Caco-2 (cell line): ENCODE measurements at places on chromosomes 12 and 14.

- DNase-seq, result peak; percentile 16
Observed at GRCh38 chr14:95313707-95314106, 6.0 kb downstream of the CLMN start.

DNA sequence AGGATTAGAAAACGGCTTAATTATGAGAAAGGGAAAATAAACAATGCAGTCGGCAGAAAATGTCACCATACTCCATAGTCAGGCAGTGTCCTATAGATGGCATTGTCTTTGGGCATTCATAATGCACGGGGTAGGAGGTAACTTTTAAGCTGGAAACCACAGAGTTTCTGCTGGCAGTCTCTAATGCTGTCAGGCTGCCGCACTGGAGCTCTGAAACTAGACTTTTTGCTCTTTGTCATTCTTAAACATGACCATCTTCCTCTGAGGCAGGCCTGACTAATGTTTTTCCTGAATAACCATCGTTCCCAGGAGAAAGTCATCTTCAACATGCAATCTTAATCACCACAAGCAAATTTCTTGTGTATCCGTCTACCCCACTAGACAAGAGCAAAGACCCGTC is 108.8 kb downstream of the ETNK1 start:
- no peak for DNase-seq

DNA sequence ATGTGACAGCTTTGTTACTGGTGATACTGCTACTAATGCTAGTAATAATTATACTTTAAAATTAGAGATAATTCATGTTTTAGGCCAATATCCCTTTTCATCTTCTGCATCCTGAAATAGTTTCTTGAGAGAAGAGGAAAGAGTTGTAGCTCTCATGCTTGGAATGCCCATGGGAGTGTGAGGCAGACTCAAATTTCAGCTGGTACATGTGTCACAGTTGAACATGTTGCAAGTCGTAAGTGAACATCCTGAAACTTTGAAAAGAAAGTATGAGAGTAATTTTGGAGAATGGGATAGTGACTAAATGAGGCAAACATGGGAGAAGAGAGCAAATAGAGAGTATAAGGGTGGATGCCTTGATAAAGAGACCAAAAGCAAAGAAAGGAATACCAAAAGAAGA is 168.0 kb downstream of the TMTC3 start:
- DNase-seq, result no peak

- DNase-seq, result no peak
Observed at GRCh38 chr12:82090165-82090564, 268.0 kb downstream of the CCDC59 start.

- DNase-seq, result no peak
Observed at GRCh38 chr12:30515351-30515750, 180.3 kb downstream of the IPO8 start.

DNA sequence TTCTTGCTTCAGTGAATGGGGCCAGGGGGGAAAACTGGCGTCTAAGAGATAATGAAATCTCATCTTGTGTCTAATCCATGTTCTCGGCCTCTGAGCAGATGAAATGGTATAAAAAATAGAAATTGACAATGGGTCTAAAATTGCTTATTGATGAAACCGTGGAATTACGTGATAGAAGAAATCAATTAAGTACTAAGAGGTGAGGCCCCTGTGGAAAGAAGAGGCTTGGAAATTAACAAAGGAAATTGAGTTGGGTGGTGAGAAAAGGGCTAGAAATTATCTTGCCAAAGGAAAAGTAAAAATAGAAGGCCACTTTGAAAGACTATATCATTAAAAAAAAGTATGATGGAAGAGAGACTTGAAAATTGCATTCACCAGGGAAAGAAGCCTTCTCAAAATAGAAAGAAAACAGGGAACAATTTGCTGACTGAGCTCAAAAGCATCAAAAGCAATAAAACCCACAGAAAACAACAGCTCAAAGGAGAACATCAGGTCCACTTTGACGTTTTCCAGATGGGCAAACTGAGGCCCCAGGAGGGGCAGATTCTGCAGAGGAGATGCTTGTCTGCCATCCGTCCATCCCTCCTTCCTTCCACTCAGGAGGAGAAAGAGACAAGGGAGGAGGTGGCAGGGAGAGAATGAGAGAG is 226.1 kb upstream of the RTL1 start:
- DNase-seq, result no peak

GRCh38 chr12:8123124-8123912 is at the start of gene CLEC4A:
TSS of gene CLEC4A (plus strand) at chr12:8123617. CDS start at chr12:8123879, 262 bp downstream.
- no peak for DNase-seq

DNA sequence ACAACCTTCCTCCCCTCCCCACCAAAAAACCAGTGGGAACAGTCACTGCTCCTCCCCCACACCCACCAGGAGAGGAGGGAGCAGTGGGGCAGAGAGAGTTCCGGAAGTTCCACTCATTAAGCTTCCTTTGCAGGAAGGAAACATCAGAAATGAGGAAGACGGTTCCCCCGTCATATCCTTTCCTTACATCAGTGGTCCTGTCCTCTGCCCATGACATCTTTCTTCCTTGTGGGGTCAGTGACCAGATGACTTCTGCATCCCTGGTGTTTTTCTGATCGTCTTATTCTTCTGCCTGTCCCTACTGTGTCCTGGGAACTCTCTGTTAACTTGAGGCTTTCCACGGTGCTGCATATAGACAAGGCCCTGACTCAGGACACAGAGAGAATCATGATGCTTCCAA is 40.8 kb upstream of the SPTLC2 start:
- no peak for DNase-seq

- DNase-seq, result no peak
Observed at GRCh38 chr12:119649202-119649808, 18.6 kb upstream of the PRKAB1 start.

- DNase-seq, result peak; percentile 30
Observed at GRCh38 chr12:7102582-7102981, 6.4 kb downstream of the C1RL start.

DNA sequence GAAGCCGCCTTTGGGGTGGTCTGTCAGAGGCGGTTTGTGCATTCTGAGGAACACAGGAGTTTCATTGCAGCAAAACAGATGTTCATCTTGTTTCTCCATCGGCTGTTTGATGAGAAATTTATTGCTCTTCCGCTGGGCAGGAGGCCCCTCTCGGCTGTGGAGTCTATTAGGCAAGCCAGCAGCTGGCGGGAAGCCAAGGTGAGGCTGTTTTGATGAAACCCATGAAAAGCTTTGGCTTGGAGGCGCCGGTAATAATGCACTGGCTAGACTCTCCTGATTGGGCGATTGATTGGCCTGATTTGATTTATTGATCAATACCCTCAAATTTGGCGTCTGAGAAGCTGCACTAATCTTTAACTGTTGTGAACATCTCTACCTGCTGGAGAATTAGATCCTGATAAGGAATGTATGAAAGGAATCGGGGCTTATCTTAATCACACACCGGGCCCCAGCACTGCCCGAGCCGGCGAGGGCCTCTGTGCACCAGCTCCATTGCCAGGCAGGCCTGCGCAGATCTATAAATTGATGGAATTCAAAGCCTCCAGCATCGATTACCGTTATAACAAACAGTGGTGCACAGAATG is 187.7 kb downstream of the PHETA1 start:
- DNase-seq, result no peak

DNA sequence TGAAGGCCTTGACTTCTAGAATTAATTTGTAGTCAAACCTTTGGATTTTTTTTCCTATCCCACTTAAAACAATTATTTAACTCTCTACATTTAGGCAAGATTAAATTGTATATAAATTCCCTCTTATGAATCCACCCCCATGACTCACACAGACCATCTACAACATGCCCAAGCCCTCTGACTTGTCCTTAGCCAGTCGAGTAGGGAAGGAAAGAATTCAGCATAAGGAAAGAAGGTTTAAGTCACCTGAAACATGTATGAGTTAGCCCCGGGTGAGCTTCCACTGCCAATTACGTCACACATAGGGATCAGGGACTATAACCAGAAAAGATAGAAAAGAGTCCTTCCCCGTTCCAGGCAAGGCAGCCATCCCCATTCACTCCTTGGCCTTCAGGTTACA is 14.9 kb upstream of the RESF1 start:
- no peak for DNase-seq

DNA sequence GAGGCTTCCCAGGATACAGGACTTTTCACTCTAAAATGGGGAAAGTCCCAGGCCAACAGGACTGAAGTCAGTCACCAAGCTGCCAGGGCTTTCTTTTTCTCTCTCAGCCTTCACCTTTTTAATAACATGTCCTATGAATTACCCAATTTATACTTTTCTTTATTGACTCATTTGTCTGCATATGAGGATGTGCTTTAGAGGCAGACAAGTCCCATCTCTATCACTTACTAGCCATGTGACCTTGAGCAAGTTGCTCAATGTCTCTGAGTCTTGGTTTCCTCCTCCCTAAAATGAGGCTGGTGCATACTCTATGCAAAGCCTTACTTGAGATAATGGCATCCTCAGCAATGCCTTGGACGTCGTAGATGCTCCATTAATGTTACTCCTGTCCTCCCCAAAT is 98.1 kb upstream of the TMPO start:
- DNase-seq, result no peak

- peak; percentile 31 for DNase-seq
Observed at GRCh38 chr12:90858252-90858651, 96.7 kb downstream of the CCER1 start.

GRCh38 chr12:63348556-63348955 is 197.6 kb upstream of the AVPR1A start:
- no peak for DNase-seq

DNA sequence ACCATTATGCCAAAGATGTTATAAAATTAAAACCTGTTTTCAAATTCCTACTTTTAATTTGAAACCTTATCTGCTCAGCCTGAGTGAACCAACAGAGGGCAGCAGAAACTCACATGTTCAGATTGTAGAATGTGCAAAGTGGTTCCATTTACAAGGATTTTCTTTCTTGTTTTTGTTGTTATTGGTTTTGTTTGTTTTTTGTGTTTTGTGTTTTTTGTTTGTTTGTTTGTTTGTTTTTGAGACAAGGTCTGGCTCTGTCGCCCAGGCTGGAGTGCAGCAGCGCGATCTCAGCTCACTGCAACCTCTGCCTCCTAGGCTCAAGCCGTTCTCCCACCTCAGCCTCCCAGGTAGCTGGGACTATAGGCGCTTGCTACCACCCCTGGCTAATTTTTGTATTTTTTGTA is 22.8 kb upstream of the GARIN2 start:
- peak; percentile 56 for DNase-seq

GRCh38 chr12:103964805-103965204 is 867 bp upstream of the TDG start:
- DNase-seq, result no peak

DNA sequence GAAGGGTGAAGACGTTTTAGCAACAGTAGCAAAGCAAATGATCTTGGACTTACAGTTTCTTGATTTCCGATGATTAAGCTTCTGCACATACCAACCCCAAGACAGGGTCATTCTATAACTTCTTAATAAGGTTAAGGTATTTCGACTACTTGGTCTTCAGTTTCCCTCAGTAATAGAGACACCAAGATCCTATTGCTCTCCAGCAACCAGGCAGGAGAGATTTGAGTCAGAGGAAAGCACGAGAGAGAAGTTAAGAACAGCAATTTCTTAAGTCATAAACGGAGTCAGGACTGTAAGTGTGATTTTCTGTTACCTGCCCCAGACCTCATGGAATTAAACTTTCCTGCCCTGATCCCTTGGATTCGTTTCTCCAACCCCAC is 215.6 kb downstream of the TTC8 start:
- no peak for DNase-seq

DNA sequence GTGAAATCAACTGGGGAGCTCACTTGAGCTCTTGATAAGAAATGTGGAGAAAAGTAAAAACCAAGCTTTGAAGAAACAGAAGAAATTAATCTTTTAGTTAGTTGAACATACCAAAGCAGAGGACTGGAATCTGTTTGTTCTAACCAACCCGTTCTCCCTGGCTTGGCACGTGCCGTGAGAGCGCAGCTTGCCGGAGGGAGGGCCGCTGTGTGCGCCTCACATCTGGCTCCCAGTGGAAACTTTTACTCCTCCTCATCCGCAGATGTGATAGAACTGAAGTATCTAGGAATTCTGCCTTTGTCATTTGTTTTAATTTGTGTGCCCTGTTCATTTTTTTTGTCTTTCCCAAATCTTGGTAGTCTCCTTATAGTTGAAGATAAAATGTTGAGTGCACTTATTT is 64.9 kb downstream of the DDX51 start:
- no peak for DNase-seq

- no peak for DNase-seq
Observed at GRCh38 chr12:131153956-131154355, 200.2 kb downstream of the ADGRD1 start.

DNA sequence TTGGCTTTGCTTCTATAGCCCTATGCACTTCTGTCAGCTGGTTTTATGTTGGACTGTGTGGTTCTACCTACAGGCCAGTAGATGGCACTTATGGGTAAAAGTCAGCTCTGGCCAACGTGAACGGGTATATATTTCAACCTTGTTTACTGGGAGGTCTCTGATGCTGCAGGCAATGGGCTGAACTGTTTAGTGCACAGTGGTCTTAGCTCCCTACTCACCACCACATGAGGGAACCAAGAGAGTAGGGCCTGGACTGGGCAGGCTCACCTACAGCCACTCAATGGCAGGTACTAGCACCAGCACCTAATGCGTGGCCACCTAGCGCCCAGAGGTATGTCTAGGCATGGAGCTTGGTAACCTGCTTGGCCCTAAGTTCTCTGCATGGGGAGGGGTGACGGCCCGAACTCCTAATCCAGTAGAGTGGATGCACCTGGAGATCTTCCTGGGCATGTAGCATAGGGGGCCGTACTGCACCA is 481.8 kb downstream of the TMEM117 start:
- DNase-seq, result no peak

DNA sequence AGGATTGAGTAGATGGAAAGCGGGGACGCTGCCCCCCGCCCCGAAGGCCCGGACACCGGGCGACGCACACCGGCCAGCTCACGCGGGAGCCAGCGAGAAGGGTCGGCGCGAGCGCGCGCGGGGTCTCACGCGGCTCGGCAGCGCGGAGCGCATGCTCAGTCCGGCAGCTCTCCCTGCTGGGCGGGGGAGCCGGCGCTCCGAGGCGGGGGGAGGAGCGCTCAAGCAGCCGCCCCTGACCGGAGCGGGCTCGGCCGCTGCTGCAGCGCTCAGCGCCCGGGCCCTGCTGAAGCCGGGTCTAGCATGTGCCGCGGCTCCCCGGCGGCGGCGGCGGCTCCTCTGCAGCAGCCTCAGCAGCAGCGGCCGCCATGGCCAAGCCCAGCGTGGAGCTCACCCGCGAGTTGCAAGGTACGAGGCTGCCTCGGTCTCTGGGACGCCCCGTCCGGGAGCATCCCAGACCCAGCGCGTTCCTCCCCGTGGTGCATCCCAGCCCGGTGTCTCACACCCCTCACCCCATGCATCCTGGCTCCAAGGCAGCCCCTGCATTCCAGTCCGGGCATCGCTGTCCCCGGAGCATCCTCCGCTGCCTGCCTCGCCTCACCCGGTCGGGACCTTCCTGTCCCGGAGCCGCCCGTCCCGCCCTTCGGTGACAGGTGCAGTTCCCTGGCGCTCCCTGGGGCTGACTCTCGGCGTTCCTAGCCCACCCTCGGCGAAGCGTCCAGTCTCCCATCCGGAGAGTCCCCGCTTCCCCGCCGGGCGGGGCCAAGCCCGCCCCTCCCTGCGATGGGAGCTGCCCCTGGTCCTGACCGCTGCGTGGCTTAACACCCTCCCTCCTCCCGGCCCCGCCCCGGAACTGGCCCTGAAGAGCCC is at the start of gene CARMIL3:
CARMIL3 (plus strand) TSS at position 221 of the 867 bp plus-strand sequence; CDS start at position 366, 145 bp downstream.
- peak; percentile 59 for DNase-seq
